ENCODE measurements at places on chromosomes 5 and 9.

GRCh38 chr5:533955-534742, 9.9 kb upstream of the SLC9A3 start:
- DNase-seq = no peak

GRCh38 chr9:133770076-133770777, 32.1 kb upstream of the SARDH start:
- no peak for DNase-seq

GRCh38 chr5:9241479-9242305, 304.2 kb downstream of the SEMA5A start:
- no peak for DNase-seq

DNA sequence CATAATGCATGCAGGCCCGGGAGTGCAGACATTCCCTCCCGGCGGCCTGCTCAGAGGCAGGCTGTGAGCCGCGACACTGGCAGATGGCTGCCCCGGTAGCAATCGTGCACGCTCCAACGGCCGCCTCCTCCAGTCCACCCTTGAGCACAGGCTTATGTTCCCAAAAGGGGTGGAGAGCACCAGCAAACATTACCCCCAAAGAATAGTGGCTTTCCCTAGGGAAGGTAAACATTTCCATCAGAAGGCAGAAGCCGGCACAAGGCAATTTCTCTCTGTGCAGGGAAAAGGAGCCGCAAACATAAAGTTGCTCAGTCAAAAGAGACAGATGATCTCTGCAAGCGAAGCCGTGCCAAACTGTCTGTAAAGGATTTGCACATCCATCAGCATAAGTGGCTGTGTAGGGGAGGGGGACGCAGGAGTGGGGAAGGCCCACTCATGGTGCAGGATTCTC, 92.5 kb downstream of the SIL1 start:
- DNase-seq = no peak

- DNase-seq = peak; percentile 20
These were observed 5.8 kb upstream of the SNAPC3 start for GRCh38 chr9:15416880-15417279.

DNA sequence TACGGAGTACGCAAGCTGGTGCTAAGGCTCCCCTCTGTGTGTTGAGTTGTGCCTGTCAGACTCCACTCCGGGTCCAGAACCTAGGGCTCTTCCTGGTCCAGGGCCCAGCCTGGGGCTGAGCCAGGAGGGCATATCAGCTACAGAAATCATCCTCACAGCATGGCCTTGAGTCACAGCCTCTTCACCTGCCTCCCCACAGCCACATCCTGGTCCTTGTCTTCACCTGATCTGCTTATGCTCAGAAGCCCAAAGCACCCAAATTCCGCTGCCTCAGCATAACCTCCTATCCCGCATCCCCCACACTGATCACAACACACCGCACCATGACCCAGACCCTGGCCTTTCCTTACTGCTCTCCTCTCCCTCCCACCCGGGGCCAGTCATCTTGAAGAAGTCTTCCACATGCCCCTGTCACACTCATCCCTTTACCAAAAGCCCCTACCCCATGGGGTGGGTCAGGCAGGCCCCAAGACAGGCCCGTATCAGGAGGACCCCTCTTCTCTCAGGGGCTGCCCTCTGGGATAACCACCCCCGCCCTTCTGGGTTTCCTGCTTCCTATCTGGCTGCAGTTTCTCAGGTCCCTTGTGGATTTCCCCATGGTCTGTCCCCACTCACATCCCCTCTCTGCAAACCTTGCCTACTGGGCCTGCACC, 1.3 kb upstream of the IL3 start:
- peak; percentile 40 for DNase-seq

DNA sequence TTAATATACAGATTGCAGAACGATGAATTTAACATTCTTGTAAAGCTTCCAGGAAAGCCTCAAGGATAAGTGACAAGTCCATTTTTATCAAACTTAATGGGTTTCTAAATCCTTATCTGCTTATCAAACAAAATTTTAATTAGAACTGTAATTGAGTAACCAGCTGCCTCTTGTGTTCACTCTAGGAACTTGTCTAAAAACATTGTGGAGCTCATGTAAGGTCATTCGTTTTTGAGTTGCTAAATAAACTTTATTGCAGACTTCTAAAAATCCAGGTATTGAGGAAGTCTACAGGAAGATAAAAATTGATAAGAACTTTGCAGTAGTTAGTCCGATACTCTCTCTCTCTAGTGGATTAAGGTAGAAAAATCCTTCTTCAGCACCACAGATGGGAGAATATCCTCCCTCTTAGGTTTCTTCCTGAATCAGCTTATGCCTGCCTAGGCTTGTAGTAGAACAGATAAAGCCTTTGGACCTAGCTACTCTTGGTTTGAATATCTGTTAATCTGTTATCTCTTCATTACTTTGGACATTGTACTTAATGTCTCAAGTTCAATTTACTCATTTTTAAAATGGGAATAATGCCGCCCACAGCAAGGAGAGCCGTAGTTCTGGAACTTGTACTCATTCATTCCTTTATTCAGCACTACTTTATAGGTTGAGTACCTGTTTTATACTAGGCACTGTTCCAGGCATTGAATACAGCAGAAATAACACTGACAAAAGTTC, 60.0 kb upstream of the DHFR start:
- DNase-seq = no peak

GRCh38 chr5:55101556-55102276, 730 bp upstream of the GZMA start:
- peak; percentile 45 for DNase-seq

- no peak for DNase-seq
These were observed 35.2 kb downstream of the PIK3R1 start for GRCh38 chr5:68250661-68251298.

- no peak for DNase-seq
These were observed 590 bp downstream of the PCDHA6 start for GRCh38 chr5:140828362-140828737.

- no peak for DNase-seq
These were observed 416.9 kb downstream of the RAB3C start for GRCh38 chr5:58999804-59000203.

DNA sequence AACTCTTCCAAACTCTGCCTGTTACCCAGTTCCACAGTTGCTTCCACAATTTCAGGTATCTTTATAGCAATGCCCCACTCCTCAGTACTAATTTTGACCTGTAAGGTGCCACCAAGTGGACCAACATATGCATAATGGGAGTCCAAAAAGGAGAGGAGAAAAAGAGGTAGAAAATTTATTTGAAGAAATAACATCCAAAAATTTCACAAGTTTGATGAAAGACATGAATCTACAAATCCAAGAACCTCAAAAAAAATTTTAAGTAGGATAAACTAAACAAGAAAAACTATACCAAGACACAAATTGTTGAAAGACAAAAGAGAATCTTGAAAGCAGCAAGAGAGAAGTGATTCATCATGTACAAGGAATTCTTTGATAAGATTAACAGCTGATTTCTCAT, 79.8 kb downstream of the BARX1 start:
- DNase-seq = no peak

GRCh38 chr5:129246088-129246487, 151.5 kb downstream of the ISOC1 start:
- DNase-seq = no peak

GRCh38 chr9:118782790-118783463, 586.3 kb downstream of the BRINP1 start:
- DNase-seq = no peak

GRCh38 chr5:140240987-140241706, 61.8 kb downstream of the PFDN1 start:
- DNase-seq = no peak

DNA sequence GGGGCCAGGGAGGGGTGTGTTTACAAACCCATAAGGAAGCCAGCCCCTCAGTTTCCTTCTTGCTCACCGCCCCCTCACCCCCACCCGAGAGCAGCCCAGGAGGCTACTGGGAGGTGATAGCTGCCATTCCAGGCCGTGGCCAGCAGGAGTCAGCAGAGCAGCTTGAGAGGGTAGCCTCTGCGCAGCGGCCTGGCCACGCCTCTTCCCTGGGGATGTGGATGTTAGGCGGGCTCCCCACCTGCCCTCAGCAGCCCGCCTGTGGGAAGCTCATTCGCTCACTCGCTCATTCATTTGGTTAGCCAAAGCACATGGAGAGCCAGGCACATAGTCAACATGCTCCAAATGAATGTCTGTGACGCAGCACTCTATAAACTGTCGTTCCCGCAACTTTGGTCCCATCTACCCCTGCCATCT, 6.1 kb upstream of the DPM2 start:
- peak; percentile 76 for DNase-seq

DNA sequence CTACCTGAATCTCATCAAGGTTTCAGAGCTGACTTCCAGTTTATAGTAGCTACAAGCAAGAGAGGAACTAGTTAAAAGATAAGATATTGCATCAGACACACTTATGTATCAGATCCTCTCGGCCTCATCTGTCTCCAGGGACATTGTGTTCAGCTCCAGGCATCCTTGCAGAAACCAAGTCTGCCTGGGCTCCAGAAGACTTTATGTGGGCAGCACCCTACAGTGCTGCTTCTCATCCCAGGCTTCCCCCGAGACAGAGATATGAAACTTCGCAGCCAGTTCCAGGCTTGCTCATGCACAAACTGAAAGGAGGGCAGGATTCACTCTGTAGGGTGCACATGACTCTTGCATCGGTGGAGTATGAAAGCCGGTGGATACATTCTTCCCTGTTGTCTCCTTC, 33.9 kb upstream of the FOXB2 start:
- no peak for DNase-seq

DNA sequence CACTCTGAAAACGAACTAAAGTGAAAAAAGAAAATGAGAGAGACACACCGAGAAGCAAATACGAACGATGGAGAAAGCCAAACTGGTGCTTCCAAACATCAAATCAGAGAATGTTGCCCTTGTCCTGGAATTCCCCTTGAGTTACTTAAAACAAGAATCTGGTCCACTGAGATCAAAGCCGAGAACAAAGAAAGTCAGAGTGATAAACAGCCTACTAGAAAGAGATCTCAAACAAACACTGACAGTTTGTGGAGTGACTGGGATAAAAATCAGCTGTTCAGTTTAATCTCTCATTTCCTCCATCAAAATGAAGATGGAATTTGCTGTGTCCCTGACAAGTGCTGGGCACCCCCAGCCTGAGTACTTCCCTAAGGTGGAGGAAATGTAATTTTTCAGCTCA, 582.6 kb downstream of the NR2F1-AS1 start:
- DNase-seq = no peak

- no peak for DNase-seq
These were observed 8.2 kb upstream of the AK1 start for GRCh38 chr9:127885508-127886281.

GRCh38 chr9:115794921-115795475, 358.6 kb upstream of the PAPPA start:
- no peak for DNase-seq

GRCh38 chr5:115415143-115415491, 118.7 kb upstream of the CCDC112 start:
- DNase-seq = no peak

GRCh38 chr9:27193886-27194285, 84.9 kb downstream of the TEK start:
- DNase-seq = no peak

DNA sequence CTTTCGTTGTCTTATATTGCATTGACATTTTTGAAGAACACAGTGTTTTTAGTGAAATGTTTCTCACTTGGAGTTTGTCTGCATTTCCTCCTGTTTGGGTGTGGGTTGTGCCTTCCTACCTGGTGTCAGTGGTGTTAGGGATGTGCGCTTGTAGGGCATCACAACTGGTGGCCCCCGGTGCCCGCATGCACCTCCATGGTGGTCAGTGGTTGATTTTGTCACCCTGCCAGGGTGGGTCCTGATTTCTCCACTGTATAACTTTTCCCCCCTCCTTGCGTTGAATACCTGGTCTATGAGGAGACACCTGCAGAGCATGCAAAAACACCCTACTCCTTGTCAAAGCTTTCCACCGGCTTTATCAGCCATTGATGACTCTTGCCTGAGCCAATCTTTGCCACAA, 132.9 kb downstream of the BARX1 start:
- DNase-seq = no peak

GRCh38 chr5:181163487-181164075, 16.2 kb downstream of the OR2V2 start:
- no peak for DNase-seq

- DNase-seq = no peak
These were observed 15.7 kb upstream of the FBXW2 start for GRCh38 chr9:120808931-120809330.

GRCh38 chr5:96856371-96856770, 19.9 kb upstream of the ERAP2 start:
- DNase-seq = no peak
